ENCODE measurements at places on chromosomes 11 and 22.
A peak's percentile ranks its signal among the peaks of the same experiment; 100 is the strongest.

- no peak for DNase-seq
Measured at GRCh38 chr11:32858731-32859130, 29.0 kb downstream of the PRRG4 start.

DNA sequence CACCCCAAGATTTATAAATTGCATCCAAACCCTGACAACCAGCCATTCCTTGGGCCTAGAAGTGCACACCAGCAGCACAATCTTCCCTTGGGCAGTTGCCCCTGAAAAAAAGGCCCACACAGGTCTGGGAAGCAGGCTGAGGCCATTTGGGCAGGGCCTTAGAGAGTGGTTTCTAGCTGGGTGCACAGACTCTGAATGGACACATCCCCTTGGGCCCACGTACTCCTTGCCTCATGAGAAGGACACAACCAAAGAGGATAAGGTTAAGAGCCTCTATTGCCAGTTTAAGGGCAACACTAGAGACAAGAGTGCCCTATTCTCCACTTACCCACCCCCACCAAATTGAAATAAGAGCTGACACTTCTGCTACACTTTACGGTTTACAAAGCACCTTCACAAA is 933 bp upstream of the PANX3 start:
- DNase-seq = no peak

- DNase-seq = no peak
Measured at GRCh38 chr11:64144587-64145472, 21.1 kb downstream of the MACROD1 start.

DNA sequence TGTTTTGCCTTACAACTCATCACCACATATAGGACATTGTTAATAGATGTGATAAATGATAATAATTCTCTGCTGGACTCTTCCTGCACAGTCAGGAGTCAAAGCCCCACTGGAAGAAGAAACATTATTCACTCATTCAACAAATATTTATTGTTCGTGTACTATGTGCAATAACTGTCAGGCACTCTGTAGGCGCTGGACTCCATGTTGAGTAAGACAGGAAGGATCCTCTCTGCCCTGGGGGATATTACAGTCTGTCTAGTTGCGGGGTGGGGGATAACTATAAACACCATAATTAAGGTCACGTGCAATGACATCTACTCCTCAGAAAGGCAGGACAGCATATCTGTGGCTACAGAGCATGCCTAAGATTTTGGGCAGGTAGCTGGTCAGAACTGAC is 281.1 kb downstream of the FAT3 start:
- no peak for DNase-seq

GRCh38 chr22:46690146-46690545 is 47.9 kb downstream of the CERK start:
- no peak for DNase-seq

DNA sequence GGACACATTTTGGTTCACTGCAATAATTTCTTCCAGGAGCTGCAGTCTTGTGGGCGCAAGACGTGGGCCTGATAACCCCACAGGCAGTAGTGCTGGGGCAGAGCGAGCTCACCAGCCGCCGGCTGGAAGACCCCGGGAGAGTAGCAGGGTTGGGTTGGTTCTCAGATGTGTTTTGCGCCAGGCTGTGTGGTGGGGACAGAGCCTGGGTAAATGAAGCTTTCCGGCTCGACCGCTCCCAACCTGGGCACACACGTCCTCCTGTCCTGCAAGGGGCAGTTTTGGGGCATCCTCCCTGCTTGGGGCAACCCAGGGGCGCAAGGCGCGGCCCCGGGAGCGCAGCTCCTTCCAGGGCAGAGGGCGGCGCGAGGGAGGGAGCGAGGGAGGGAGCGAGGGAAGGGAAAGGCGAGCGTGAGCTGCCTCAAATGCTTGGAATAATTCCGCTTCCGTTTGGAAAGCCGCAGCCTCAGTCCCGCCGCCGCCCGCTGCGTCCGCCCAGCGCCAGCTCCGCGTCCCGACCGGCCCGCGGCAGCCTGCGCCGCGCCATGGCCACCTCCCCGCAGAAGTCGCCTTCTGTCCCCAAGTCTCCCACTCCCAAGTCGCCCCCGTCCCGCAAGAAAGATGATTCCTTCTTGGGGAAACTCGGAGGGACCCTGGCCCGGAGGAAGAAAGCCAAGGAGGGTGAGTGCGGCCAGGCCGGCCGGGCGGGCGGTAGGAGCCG is at the start of gene PARVA:
Gene PARVA, plus strand, starts transcription at position 466 of the 718 bp plus-strand sequence. Its CDS starts 77 bp downstream, at position 543.
- DNase-seq = peak; percentile 26

DNA sequence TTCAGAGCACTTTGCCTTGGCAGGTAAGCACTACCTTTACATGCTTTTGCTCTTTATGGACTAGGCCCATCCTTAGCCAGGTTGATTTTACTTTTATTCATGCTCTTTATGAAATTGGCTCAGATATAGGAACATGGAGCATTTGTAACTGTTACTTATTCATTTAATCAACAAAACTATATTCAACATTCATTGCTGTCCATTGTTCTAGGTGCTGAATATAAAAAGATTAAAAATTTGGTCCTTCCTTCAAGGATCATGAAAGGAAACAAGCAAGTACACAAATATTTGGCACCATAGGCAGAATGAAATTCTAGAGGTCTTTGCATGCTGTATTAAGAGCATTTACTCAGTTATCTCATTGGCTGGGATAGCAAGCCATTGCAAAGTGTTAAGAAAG is 161.9 kb upstream of the TTC12 start:
- no peak for DNase-seq

DNA sequence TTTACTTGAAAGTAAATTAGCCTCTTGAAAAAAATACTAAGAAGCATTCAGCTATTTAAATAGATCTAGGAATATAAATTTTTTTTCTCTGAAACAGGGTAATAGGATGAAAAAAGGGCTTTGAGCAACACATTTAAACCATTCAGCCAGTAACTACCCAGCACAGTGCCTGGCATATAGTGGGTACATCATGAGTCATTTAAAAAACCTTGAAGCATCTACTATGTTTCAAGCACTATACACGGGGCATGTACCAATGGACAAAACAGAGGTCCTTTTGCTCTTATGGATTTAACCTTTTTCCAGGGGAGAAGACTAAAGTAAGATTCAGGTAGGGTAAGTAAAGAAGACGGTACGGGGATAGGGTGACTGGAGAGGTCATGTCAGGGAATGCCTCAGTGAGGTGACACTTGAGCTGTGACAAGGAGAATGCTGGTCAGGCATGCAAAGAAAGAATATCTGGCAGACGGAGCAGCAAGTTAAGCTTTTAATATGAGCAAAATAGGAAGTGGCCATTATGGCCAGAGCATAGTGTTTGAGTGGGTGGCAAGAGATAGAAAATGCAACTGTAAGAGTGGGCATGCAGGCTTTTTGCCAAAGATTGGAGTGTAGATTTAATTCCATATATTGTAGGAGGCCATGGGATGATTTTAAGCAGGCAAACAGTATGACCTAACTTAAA is 101.1 kb downstream of the HIPK3 start:
- DNase-seq = no peak

GRCh38 chr11:85663753-85664614 is 945 bp downstream of the CREBZF start:
- peak; percentile 67 for DNase-seq

DNA sequence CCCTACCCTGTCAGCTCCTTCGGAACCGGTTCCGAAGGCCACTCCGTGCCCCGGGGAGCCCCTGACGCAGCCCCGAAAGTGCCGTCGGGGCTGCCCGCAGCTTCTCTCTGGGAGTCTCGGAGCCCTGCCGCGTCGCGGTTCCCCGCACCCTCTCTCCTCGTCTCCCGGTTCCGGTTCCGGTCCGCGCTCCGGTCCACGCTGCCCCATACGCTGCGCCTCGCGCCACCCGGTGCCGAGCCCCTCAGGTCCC is 618 bp downstream of the MTA2 start:
- peak; percentile 45 for DNase-seq

GRCh38 chr22:27772081-27772983 is 29.2 kb downstream of the MN1 start:
- no peak for DNase-seq

DNA sequence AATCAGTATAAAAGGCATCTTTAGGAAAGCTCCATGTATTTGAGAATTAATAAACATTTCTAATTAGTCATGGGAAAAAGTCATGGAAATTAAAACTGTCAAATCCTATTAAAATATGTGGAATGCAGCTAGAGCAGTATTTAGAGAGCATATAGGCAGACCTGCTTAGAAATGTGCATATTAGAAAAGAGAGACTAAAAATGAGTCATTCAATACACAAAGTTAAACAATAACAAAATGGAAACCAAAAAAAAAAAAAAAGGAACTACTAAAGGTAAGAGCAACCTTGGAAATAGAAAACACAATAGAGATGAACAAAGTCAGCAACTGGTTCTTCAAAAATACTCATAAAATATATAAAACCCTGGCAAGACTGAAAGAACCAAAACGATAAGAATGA is 59.7 kb upstream of the RASSF10 start:
- DNase-seq = no peak

GRCh38 chr11:10032935-10033334 is 261.1 kb downstream of the SBF2 start:
- DNase-seq = no peak

DNA sequence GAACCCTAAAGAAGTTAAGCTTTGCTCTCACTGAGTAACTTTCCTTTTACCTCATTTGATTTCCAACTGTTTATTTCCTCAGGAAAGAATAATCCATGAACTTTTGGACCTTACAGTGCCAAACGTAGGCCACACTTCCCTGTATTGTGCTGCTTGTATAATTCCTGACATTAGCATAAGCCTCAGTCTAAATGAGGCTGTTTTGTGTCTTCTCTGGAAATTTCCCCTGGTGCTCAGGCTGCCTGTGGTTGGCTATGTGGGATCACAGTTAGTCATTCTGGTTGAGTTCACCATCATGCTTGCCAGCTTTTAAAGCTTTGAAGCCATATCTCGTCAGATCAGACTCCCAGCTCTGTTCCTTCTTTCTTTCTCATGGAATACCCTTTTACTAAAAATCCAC is 107.0 kb downstream of the FAM76B start:
- no peak for DNase-seq

- no peak for DNase-seq
Measured at GRCh38 chr22:50569896-50570535, 7.3 kb upstream of the SYCE3 start.

- peak; percentile 7 for DNase-seq
Measured at GRCh38 chr22:36419177-36419911, 31.6 kb upstream of the MYH9 start.

DNA sequence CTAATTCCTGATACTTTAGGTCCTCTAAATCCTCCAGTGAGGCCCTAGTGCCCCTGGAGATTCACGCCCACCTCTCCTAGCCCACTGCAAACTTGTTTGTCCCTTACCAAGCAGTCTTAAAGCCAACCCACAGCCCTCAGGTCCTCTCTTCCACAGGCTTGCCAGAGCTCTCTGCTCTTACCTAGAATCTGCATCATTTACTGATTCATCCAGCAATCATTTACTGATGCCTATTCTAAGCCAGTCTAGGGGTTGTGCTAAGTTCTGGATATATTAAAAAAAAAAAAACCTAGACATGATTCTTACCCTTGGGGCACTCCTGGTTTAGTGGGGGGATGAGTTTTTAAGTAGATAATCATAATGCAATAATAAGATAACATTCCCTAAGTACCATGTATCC is 43.0 kb upstream of the PLET1 start:
- DNase-seq = no peak

DNA sequence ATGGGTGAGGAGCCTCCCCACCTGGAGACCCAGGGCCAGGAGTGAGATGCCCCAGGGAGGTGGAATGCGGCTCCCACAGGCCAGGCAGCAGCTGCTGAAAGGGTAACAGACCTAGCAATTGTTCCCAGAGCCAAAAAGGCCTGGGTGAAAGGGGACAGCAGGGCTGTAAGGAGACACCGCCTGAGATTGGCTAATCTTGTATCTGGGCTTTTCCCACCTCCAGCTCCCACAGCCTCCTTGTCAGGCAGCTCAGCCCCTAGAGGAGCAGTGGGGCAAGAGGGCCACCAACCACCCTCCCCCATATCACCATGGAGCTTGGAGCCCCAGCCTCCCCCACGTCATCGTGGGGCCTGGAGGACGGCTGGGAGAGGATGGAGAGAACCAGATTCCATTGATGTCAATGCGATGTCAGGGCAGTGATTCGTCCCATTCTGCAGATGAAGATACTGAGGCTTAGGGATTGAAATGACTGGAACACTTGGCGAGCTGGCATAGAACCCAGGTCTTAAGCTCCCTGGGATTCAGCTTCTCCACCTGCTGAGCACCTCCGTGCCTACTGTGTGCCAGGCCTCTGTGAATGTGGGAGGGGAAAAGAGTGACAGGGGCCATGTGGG is 2.9 kb upstream of the MGAT3 start:
- DNase-seq = no peak

DNA sequence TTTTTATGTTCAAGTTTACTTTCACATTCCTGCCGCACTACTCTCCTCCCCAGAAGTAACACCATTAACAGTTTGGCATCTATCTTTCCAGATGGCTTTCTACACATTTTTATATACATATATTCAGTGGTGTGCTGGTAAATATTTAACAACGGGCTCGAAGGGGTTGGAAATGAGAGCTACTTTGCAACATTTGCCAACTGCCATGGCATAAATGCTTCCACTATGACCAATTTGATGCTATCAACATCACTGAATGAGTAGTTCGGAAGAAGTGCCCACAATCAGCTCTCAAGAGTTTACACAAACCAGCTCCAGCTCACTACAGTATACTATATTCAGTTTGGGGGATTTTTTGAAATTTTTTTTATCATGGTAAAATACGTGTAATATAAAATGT is 55.2 kb downstream of the RELT start:
- no peak for DNase-seq

GRCh38 chr11:112599856-112600533 is 339.3 kb upstream of the PLET1 start:
- DNase-seq = no peak

DNA sequence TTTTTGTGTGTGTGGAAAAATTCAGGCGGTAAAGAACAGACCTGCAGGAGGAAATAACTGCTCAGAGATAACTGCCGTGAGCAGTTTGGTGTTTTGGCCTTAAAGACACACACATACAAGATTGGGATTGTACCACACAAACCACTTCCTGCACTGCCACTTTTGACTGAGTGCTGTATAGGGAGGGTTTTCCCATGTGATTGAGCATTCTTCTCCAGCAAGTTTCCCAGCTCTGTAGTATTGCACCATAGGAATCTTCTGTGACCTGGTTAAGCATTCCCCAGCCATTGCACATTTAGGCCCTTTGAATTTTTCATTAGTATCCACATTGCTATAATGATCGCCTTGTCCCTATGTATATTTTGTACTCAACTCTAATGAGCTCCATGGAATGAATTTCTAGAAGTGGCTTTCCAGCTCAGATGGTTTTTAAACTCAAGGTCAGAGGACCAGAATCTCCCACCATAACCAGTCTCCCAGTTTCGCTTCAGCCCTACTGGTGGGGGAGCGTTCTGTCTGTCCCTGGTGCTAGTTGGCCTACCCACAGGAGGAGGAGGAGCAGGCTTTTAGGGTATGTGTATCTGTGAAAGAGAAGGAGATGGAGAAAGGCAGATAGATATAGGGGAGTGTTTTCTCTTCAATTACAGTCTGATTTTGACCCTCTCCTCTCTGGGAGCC is 9.3 kb downstream of the CD82 start:
- DNase-seq = no peak

- DNase-seq = no peak
Measured at GRCh38 chr22:23241562-23242472, 61.5 kb downstream of the BCR start.

- DNase-seq = no peak
Measured at GRCh38 chr22:41770715-41771468, 29.6 kb upstream of the CCDC134 start.

- peak; percentile 65 for DNase-seq
Measured at GRCh38 chr11:96012086-96012824, 88.3 kb upstream of the MTMR2 start.
